Stimulated activated CD4-positive, alpha-beta T cell treated with anti-CD3 and anti-CD28 coated beads, Interleukin-15, amount 100 ng/mL, for 1 hour (primary cell): ENCODE measurements at places on chromosomes 2 and 18.

DNA sequence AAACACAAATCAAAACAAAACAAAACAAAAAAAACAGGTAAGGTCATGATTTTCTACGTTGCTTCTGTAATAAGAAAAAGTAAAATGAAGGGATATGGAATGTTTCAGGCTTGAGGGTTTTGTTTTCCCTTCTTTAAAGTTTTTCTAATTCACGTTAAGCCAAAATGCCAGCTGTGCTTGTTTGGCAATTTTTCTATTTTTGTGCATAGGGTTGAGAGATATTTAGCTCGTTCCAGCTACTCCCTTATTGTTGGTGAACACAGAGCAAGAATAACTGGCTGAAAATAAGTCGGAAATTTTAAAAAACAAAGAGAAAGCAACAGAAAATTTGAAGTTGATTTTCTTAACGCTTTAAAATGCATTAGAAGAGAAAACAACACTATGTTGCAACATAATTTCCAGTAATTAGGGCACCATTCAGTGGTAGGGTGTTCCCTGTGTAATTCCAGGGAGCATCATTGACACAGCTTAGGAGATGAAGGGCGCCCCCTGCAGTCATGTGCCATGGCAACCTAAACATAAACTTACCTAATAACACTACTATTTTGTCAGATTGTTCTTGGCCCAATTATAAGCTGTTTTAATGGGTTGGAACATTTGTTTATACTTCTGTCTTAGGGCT lies 99.5 kb downstream of the DTNA start:
- DNase-seq: no peak

DNA sequence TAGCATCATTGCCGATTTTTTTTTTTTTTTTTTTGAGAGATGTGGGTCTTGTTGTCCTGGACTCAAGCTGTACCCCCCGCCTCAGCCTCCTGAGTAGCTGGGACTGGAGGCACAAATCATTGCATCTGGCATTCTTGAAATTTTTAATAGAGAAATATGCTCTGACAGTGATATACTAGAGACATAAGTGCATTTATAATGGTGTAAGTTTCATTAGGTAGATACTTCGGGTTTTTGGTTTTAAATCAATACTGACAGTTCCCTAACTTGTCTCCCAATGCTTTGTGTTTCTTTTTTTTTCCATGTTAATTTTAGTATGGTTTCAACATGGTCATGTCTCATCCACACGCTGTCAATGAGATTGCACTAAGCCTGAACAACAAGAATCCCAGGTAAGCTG lies 138.7 kb downstream of the PRPF40A start:
- no peak for DNase-seq

GRCh38 chr18:7940971-7941370 lies 373.9 kb downstream of the PTPRM start:
- DNase-seq: no peak

DNA sequence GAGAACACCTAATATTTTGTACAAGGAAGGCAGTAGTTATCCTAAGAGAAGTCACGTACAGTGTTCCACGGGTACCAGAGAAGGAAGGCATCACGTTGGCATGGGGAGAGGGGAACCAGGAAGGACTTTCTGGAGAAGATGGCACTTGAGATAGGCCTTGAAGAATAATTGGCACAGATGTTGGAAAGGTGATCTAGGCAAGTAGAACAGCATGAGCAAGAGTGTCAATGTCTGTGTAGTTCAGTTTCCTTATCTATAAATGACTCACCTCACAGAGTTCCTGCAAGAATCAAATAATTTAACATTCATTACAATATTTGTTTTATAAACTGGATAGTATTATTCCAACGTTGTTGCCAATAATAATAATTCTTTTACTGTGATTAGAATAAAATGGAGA lies 48.3 kb upstream of the BZW1 start:
- no peak for DNase-seq

DNA sequence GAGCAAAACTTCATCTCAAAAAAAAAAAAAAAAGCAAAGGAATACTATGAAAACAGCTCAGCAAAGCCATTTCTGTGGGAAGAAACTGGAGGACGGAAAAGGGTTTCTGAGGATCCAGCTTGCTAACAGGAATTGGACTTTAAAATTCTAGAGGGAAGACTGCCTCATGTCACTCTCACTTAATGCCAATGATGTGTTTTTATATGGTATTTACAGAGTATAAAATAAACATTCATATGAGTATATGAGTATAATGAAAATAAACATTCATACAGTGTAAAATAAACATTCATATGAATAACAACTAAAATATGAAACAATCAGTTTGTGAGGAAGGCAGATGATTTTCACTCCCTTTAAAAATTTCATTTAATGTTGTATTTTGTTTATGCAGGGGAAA lies 43.9 kb downstream of the CHMP3 start:
- DNase-seq: no peak

GRCh38 chr2:193240752-193241151 lies 1046.0 kb upstream of the TMEFF2 start:
- DNase-seq: no peak

- DNase-seq: no peak
Measured at GRCh38 chr2:177992992-177993391, 79.6 kb downstream of the PDE11A start.

GRCh38 chr2:63587814-63588384 lies 378 bp downstream of the WDPCP start:
- DNase-seq: peak; percentile 1

DNA sequence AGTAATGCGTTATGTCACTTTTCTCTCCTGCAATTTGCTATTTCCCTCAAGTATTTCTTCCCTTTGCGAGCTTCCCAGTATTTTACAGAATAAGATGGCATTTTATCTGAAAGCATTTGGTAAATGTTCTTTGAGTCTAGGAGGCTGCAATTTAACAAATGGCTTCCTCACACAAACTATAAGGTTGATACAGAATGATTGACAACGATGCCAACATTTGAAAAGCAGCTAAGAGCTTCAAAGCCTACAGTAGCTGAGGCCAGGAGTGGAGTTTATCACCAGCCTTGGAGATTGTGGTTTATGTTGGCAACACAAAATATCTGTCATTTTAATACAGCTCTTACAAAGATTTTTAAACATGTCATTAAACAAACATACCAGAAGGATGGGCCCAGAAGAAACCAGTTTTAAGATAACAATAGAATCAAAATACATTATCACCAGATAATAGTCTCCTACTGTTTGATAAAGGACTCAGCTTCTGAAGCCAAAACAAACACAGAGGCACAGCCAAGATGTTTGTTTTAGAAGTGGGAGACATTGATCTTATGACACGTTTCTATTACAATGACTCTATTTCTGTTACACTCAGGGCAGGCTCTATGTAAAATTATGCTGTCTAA lies 711.4 kb upstream of the ACVR2A start:
- DNase-seq: no peak

GRCh38 chr18:21164548-21165095 lies 53.0 kb upstream of the ROCK1 start:
- DNase-seq: no peak
